Activated B cell treated with CpG ODN at 0.5 μM for 24 hours (primary cell): ENCODE measurements at places on chromosomes 7 and 10.

- DNase-seq: no peak
Measured at GRCh38 chr10:11667756-11668155, 56.3 kb upstream of the USP6NL start.

DNA sequence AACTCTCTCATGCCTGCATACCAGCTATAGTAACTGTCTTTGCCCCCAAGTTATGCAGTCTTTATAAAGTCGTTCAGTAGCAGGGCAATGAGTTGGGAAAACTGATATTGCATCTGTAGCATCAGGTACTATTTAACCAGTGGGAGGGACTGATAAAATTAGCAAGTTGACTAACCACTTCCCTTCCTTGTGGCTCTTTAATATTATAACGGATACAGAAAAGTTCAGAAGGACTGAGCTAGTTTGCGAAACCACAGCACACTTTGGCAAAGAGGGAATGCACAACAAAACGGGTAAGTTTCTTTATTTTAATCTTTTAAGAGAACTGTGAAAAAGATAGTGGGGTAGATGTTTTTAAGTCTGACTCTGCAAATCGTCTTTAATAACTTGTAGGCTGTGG is 205.3 kb upstream of the HDAC9 start:
- no peak for DNase-seq

DNA sequence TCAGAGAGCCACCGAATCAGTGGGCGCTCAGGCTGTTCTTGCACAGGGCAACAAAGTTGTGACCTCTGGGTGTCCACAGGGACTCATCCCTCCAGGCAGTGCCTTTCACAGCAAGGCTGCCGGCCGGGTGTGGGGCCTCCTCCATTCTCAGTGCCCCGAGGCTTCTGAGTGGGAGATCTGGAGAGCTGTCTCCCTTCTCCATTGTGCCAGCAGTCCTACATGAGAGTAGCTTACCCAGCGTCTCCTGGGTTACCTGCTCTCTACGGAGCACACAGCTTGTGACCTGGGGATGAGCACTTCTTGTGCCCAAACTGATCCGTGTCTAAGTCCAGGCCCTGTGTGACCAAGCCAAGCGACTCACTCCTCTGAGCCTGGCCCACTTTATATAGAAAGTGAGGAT is 240.9 kb upstream of the GRB10 start:
- DNase-seq: no peak

GRCh38 chr10:43980715-43981114 is 332.0 kb upstream of the ZNF32 start:
- DNase-seq: no peak
